ENCODE measurements at places on chromosomes 2 and 18.

- no peak for DNase-seq
Observed at GRCh38 chr2:85114586-85115330, 18.4 kb upstream of the TCF7L1 start.

DNA sequence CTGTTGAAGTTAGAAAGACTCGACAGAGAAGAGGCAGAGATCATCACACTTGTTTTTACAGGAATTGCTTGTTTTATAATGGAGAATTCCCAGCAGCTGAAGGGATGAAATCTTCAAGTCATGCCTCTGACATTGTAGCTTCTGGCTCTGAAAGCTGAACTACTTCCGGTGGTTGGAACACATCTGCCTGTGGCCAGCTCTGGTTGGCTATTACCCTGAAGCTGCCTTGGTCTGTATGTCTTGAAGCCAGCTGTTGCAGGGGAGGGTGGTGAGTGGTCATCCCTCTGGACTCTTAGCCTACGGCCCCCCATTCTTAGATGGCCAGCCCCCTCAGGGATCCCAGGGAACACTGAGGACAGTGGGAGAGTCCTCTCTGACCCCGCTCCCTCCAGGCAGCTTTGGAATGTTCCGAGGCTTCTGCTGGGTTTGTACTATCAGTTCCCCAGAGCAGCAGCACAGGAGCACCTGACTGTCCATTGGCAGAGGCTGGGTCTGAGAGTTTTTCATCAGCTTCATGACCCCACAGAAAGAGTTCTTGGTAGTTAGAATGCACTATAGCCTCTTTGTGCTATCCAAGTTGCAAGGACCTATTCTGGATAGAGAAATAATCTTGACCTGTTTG lies 87.4 kb upstream of the CAPN13 start:
- DNase-seq, result no peak

DNA sequence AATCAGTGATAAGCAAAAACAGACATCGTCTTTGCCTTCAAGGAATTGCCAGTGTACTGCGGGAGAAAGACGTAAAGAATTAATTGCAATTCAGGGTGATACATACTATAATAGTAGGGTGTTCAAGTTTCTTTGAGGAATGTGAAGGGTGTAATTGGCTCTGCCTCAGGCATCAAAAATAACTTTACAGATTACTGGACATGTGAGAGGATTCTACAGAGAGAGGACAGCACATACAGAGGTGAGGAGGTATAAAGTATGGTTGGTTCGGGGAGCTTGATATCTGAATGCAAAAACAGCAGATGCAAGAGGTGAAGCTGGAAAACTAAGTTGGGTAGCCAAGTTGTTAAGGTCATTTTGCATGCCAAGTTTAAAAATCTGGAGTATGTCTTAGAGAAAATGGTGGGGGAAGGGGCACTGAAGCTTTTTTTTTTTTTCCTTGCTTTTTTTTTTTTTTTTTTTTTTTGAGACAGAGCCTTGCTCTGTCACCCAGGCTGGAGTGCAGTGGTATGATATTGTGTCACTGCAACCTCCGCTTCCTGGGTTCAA lies 227.5 kb upstream of the FOSL2 start:
- DNase-seq, result no peak

DNA sequence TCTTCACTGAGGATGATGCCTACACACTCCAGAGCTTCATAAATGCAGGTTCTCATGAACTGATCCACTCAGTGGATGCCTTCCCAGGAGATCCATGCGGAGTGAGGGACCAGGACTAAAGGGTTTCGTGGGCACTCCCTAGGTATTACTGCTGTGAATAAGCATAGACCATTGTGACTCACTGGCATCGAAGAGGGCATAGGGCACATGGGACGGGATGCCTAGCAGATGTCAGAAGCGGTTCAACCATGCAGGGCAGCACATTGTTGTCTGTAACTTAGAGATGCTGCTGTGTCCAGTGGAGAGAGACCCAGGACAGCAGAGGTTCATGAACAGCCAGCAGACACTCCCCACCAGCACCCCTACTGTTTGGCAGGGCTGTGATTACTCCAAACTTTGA lies 17.2 kb downstream of the GKN2 start:
- no peak for DNase-seq

DNA sequence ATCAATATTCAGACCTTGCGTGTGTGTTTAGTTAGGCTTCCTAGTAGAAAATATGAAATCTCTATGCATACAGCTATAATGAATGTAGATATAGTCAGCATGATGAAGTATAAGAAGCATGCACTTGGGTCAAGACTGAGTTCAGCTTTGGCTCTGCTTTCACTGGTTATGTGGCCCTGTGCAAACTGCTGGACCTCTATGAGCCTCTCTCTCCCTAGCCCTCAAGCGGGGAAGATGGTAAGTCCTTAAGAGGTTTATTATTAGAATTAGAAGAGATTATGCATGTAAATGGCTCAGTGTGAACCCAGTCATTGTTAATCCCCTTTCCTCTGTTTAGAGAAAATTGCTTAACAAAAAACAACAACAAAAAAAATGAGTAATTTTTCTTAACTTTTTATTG lies 178.8 kb upstream of the NXPH2 start:
- no peak for DNase-seq

- DNase-seq, result no peak
Observed at GRCh38 chr18:36770315-36770946, 58.4 kb downstream of the TPGS2 start.

DNA sequence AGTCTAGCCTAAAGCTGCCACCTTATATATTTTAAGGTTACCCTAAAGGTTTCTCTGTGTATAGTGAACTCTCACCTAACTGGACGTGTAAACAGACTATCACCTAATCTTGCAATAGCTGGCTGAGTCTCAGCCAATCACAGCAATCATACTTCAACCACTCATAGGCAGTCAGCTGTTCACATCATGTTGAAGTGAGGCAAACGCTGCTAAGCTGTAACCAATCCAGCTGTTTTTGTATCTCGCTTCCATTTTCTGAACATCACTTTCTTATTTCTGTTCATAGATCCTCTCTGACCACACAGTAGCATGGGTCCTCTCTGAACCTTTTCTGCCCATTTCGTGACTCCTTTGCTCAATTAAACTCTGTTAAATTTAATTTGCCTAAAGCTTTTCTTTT lies 468.2 kb upstream of the POU3F3 start:
- no peak for DNase-seq

- no peak for DNase-seq
Observed at GRCh38 chr2:160697817-160698216, 204.2 kb upstream of the RBMS1 start.

DNA sequence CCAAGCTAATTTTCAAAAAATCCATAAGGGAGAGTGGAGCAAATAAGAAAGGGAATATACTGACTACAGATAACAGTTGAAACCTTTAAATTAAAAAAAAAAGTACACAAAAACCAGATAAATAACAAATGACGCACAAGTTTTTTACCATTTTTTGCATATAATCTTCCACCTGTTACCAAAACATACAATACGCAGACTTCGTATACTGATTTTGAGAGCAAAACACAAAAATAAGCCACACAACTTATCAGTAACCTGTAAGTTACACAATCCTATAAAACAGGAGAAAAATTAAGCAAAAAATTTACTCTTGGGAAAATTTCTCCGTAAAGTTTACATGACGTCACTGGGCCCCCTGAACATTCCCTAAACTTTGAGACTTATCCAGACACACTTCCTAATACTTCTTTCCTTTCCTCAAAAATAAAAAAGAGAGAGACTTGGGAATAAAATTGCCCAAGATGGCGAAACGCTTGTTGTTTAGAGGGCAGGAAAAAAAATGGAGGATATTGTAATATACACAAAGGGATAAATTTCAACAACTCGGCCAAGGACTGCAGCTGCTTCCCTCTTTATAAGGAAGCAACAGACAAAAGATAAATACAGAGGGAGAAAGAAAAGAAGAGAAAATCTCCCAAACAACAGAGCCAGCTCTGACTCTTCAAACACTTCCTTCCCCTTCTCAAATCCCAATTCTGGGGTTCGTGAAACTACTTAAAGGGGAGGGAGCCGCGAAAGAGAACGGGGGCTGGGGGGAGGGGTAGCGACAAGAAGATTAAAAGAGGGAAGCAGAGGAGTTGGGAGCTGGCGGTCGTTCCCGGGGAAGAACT lies 1.6 kb downstream of the BAZ2B start:
- no peak for DNase-seq

DNA sequence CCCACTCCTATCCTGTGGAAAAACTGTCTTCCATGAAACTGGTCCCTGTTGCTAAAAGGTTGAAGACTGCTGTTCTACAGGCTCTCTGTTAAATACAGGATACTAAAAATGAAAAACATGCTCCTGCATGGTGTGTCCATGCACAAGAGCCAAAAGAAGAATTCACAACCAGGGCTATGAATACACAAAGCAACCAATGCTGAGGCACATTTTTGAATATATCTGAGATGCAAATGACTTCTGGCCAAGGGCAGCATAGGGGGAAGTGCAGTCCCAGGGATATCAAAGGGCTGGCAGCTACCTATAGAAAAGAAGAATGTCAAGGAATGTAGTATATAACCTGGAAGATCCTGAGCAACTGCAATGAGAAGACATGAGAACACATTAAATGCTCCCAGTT lies 6.6 kb downstream of the NEMP2 start:
- DNase-seq, result no peak

GRCh38 chr18:75475228-75475627 lies 47.7 kb upstream of the SMIM21 start:
- no peak for DNase-seq

- no peak for DNase-seq
Observed at GRCh38 chr18:22847392-22847791, 85.7 kb upstream of the RBBP8 start.

DNA sequence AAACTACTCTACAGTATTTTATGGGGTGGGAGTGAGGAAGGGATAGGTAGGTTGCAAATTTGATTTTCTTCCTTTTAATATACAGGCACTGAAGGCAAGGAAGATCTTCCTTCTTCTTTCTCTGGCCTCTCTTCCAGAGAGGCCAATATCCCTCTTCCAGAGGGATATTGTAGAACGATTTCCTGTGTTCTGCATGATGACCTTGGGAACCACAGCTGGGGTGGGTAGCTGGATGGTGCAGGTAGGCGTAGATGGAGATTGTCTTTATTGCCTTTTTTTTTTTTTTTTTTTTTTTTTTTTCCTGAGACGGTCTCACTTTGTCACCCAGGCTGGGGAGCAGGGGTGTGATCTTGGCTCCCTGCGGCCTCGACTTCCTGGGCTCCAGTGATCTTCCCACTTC lies 49.4 kb downstream of the GATA6 start:
- no peak for DNase-seq

GRCh38 chr18:61528961-61529360 lies 195.7 kb downstream of the CDH20 start:
- no peak for DNase-seq

GRCh38 chr2:215052404-215052803 lies 86.0 kb downstream of the ABCA12 start:
- DNase-seq, result no peak

- no peak for DNase-seq
Observed at GRCh38 chr18:33282709-33283333, 157.7 kb downstream of the CCDC178 start.

GRCh38 chr2:28035163-28035690 lies 144.7 kb downstream of the BABAM2 start:
- no peak for DNase-seq

- no peak for DNase-seq
Observed at GRCh38 chr2:224492531-224492930, 90.6 kb upstream of the FAM124B start.

DNA sequence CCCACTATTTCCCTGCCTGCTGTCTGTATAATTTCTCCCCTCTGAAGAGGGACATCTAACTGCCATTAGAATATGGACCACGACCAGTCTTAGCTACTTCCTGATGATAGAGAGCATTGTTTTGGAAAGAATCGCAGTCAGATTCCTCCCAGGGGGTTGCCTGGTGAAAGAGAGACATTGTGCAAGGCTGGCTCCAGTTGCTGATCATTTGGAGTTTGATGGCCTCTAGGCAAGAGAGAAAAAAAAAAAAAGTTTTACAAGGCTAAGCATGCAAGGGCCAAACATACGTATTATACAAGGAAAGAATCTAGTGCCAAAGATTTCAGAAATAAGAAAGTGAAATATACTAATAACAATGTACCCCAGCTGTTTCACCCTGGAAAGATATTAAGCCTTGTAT lies 182.2 kb downstream of the CMPK2 start:
- DNase-seq, result no peak

DNA sequence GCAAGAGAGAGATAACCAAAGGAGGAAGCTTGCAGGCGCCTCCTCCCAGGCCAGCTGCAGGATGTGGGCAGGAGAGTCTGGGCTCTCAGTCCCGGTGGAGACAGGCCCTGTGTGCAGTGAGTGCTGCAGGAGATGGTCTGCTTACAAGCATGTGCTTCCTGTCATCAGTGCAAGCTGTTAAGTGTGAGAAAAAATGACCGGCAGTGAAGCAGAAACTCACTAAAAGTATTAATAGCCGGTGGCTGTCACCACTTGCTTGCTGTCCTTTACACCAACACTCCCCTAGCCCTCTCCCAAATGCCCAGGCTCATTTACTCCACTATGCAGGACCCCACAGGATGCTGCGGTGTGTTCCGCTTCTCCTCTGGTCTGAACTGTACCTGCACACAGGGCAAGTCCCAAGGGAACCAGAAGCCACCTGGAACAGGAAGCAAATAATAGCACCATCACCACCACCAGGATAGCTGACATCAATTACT lies 435.6 kb upstream of the HS6ST1 start:
- no peak for DNase-seq

DNA sequence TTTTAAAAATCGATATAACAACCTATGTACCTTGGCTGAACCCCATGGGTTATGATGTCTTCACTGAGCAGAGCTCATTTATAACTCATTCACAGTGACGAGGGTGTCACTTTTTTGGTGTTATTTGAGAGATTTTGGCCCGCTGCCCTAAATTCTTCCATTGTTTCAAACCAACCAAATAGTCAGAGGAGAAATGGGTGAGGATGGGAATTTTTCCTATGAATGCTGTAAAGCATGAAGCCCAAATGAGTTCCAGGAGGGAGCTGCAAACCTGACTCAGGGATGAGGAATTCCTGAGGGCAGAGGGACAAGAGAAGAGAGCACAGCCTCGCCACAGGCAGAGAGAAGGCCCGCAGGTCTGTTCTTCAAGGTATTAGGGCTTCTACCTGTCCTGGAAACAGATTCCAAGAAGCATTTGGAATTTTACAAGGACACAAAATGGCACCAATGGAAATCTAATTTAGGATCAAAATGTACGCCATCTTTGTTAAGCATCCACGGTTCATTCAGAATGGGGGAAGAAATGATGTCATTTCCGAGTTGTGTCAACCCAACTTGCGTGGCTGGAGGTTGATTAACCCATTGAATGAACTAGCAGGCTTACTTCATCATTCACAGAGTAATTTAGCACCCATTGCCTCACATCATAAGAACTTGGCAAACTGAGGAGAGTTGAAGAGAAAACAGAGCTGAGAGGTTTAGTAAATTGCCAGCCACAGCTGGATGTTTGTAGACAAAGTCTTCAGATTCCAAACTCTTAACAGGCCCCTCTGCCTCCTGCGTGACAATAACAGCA lies 133.5 kb downstream of the LAMA3 start:
- DNase-seq, result no peak

- peak; percentile 57 for DNase-seq
Observed at GRCh38 chr18:39341129-39341528, 1775.5 kb upstream of the CELF4 start.

GRCh38 chr18:56934131-56934530 lies 212.8 kb upstream of the BOD1L2 start:
- no peak for DNase-seq

All from NCI-H1092 (cell line).